ENCODE measurements at places on chromosomes 3 and 15. TPM values are rescaled to one million over a fixed set of nuclear protein-coding genes. Genes with fewer than 3 reads are reported as not detected.
A peak's percentile ranks its signal among the peaks of the same experiment; 100 is the strongest.

The FRMD5 gene
- 0.43 TPM for total RNA-seq

The KY gene
- not detected for total RNA-seq

The CTXN2 gene
- not detected for total RNA-seq

GRCh38 chr15:82551646-82552247, 11.5 kb upstream of the RPS17 start:
- no peaks in the 10 kb centered on the region for H3K4me1 ChIP-seq

DNA sequence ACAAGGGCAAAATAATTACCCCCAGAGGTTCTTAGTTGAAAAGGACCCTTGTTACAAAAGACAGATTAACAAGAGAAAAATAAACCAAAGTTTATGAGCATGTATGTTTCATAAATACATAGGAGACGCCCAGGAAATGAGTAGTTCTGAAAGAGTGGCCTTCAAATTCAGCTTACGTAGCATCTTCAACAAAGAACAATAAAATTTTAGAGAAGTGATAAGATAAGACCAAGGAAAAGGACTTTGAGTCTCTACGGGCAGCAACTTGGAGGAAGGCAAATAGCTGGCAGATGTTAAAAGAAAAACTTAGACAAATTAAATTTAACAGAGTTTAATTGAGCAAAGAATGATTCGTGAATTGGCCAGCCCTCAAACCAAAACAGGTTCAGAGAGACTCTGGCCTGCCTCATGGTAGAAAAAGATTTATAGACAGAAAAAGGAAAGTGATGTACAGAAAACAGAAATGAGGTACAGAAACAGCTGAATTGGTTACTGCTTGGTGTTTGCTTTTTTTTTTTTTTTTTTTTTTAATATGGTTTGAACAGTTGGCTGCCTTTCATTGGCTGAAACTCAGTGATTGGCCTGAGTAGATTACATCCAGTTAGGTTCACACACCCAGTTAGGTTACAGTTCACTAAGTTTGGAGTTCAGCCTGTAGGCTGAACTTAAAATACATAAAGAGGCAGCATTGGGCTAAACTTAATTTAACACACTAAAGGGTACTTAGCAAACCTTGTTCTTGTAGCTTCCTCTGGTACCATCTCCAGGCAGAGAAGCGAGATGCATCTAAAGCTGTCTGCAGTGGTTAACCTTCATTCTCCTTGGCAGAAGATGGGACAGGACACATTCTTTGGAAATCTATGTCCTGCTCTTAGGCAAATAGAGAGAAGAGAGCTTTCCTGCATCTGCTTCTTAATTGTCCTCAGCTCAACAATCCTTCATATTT, 23.2 kb downstream of the C2CD4B start:
- H3K27me3 ChIP-seq = no peaks in the 10 kb centered on the region
- H3K27ac ChIP-seq = no peak overlapping the region
- no peaks in the 10 kb centered on the region for H3K4me1 ChIP-seq
- no peak overlapping the region for H3K4me3 ChIP-seq
- H3K36me3 ChIP-seq = no peaks in the 10 kb centered on the region

GRCh38 chr3:188826574-188826973, 345.2 kb upstream of the TPRG1 start:
- H3K4me3 ChIP-seq = no peak overlapping the region
- DNase-seq = no peak
- H3K4me1 ChIP-seq = peaks cover 16% of the 10 kb centered on the region
- H3K27ac ChIP-seq = no peak overlapping the region
- H3K36me3 ChIP-seq = no peaks in the 10 kb centered on the region

GRCh38 chr3:20064796-20065564, 24.7 kb downstream of the KAT2B start:
- H3K4me1 ChIP-seq = peaks cover 73% of the 10 kb centered on the region
- no peaks in the 10 kb centered on the region for H3K27me3 ChIP-seq
- no peak overlapping the region for H3K27ac ChIP-seq
- H3K36me3 ChIP-seq = no peaks in the 10 kb centered on the region
- H3K4me3 ChIP-seq = no peak overlapping the region
- no peak for DNase-seq

DNA sequence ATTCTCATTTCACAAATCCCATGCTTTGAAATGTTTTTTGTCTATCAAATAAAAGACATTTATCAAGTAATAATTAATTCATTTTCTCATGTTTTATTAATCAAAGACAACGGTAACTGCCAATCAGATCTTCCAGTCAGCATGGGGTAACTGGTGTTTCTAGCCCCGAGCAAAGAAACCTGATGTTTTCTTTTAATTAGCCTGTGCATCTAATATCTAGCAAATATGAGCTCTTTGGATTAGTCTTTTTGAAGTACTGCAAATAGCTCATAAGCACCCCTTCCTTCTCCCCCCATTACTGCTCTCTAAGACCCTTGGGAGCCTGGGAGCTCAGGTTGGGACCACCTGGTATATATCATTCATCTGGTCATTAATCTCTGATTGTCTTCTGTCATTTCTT, 43.1 kb upstream of the SRGAP3 start:
- H3K27ac ChIP-seq = no peak overlapping the region
- H3K4me3 ChIP-seq = no peak overlapping the region
- no peak for DNase-seq
- no peaks in the 10 kb centered on the region for H3K27me3 ChIP-seq
- no peaks in the 10 kb centered on the region for H3K4me1 ChIP-seq

DNA sequence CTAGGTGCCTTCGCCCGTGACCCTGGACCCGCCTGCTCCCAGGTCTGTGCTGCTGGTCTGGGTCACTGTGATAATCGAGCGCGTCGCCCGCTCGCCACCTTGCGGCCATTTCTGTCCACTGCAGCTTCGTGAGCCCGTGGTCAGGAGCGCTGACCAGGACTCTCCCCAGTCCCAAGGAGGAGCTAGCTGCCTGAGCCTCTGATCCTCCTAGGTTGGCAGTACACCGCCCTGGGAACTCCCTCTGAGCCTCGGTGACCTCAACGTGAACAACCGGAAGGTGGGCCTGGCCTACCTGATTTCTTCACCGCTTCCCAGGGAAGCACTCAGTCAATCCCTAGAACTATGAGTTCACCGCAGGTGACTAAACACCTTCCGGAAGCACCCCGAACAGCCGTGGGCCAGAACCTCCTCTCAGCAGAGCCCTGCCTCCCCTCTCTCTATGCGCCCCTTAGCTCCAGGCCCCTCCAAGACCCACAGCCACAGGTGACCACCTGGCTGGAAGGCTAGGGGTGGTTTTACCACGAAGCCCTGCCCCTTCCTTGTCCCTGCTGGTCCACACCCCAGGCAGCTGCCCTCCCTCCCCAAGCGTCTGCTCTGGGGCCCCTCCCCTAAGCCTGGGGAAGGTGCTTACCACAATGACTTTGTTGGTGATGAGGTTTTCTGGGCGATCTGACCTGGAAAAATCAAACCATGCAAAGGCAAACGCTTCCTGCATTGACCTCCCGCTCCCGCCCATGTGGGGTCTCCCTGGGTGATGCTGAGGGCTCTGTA, 9.7 kb downstream of the PLA2G4D start:
- H3K4me1 ChIP-seq = peaks cover 6% of the 10 kb centered on the region
- no peaks in the 10 kb centered on the region for H3K36me3 ChIP-seq
- no peak overlapping the region for H3K27ac ChIP-seq
- H3K27me3 ChIP-seq = peaks cover 34% of the 10 kb centered on the region

- H3K27ac ChIP-seq = no peak overlapping the region
- H3K36me3 ChIP-seq = no peaks in the 10 kb centered on the region
- H3K4me1 ChIP-seq = peaks cover under 1% of the 10 kb centered on the region
- no peak overlapping the region for H3K4me3 ChIP-seq
- no peaks in the 10 kb centered on the region for H3K27me3 ChIP-seq
- no peak for DNase-seq
These were observed 654.5 kb upstream of the CFAP20DC start for GRCh38 chr3:59704292-59704691.

DNA sequence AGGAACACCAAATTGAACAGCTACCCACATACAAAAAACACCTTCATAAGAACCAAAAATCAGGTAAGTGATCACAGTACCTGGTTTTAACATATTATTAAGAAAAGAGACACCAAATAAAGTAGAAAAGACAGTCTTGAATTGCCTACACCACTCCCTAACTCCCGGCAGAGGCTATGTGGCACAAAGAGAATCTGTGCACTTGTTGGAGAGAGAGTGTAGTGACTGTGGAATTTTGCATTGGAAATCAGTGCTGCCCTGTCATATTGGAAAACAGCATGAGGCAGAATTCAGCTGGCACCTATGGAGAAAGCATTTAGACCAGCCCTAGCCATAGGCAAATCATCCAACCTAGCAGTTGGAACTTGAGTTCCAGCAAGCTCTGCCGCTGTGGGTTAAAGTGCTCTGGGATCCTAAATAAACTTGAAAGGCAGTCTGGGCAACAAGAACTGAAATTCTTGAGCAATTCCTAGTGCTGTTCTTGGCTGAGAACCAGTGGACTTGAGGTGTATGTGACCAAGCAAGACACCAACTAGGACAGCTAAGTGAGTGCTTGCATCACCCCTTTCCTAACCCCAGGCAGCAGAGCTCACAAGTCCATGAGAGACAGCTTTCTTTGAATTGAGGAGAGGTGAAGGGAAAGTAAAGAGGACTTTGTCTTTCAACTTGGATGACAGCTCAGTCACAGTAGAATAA, 969.6 kb upstream of the ALCAM start:
- H3K36me3 ChIP-seq = no peaks in the 10 kb centered on the region
- no peak for DNase-seq

- no peak overlapping the region for H3K27ac ChIP-seq
- no peaks in the 10 kb centered on the region for H3K27me3 ChIP-seq
- H3K4me3 ChIP-seq = no peak overlapping the region
- H3K36me3 ChIP-seq = no peaks in the 10 kb centered on the region
These were observed 32.5 kb downstream of the GMNC start for GRCh38 chr3:190830031-190830430.

DNA sequence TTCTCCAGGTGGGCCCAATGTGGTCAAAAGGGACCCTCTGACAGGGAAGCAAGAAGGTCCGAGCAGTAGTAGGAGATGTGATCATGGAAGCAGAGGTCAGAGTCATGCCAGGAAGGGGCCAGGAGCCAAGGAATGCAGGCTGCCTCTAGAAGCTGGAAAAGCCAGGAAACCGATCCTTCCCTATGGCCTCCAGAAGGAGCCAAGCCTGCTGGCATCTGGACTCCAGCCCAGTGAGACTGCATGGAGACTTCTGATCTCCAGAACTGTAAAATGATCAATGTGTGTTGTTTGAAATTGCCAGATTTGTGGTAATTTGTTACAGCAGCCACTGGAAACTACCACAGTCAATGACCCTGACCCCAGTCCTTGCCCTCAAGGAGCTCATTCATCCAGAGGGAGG, 56.8 kb upstream of the SPATA12 start:
- no peak overlapping the region for H3K27ac ChIP-seq
- H3K4me3 ChIP-seq = no peak overlapping the region
- H3K36me3 ChIP-seq = no peaks in the 10 kb centered on the region
- H3K4me1 ChIP-seq = no peaks in the 10 kb centered on the region
- peaks cover 6% of the 10 kb centered on the region for H3K27me3 ChIP-seq

DNA sequence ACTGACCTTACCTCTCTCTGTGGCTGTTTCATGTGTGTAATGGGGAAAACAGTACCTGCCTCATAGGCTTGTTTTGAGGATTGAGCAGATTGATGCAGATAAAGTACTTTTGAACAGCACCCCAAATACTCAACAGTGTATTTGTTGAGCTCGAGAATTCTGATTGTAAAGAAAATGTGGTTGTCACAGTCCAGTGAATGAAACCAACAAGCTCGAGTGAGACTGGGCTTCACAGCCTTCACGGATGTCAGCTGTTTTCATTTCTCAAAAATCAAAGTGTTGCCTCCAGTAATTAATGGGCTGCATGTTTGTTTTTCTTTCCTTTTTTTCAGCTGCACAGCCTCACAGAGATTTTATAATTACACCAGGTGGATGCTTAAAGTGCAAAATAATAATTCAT, 43.7 kb downstream of the PARP15 start:
- no peaks in the 10 kb centered on the region for H3K27me3 ChIP-seq
- H3K27ac ChIP-seq = peak overlapping the region; percentile 69
- peaks cover 87% of the 10 kb centered on the region for H3K36me3 ChIP-seq
- DNase-seq = no peak

DNA sequence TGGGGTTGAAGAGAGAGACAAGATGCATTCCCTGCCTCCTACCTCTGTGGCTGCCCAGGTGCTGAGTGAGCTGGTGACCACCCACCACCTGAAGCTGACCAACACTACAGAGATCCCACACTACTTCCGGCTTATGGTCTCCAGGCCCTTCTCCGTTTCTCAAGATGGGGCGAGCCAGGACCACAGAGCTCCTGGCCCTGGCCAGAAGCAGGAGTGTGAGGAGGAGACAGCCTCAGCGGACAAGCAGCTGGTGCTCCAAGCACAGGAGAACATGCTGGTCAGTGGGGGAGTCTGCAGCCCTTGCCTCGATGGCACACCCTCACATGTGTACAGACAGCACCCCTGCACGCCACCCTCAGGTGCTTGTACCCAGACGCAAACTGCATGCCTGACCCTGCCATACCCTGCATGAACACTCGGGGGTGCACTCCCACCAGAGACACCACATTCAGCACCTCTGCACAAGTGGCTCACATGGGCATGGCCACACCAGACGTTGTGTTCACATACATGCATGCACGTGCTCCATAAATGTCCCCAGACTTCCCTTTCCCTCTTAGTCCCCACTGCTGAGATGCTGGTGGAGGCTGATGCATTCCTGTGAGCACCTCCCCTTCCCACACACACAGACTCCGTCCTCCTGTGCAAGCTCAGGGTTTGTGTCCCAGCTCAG, 19.0 kb downstream of the ACAA1 start:
- no peaks in the 10 kb centered on the region for H3K27me3 ChIP-seq
- no peak overlapping the region for H3K4me3 ChIP-seq
- no peak overlapping the region for H3K27ac ChIP-seq

- no peak for DNase-seq
- no peaks in the 10 kb centered on the region for H3K27me3 ChIP-seq
- no peak overlapping the region for H3K27ac ChIP-seq
- H3K36me3 ChIP-seq = no peaks in the 10 kb centered on the region
- no peak overlapping the region for H3K4me3 ChIP-seq
These were observed 779.5 kb downstream of the ROBO1 start for GRCh38 chr3:78988324-78988723.

GRCh38 chr15:89946681-89947299, 34.0 kb upstream of the ARPIN start:
- no peak for DNase-seq
- no peak overlapping the region for H3K4me3 ChIP-seq
- no peaks in the 10 kb centered on the region for H3K36me3 ChIP-seq
- no peaks in the 10 kb centered on the region for H3K27me3 ChIP-seq

All from spleen (tissue), 13 donors.